Fibroblast of skin of abdomen (primary cell): ENCODE measurements at places on chromosomes 4 and X.

- DNase-seq, result no peak
Measured at GRCh38 chr4:96703265-96703664, 863.4 kb downstream of the PDHA2 start.

DNA sequence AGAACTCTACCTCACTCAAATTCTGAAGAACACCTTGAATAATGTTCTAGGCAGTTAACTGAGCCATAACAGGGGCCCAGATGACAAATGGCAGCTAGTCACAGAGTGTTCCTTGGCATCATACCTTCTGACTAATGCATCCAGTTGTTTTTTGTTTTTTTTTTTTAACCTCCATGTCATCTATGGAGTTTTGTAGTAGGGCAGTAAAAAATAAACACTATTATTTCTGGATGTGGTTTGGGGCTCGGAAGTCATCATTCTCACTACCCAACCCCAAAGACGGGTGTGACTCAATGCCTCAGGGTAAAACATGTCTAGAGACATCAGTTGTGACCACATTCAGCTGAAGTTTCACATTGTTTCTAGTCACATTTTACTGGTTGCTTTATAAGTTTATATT lies 31.2 kb upstream of the MCF2 start:
- DNase-seq, result peak; percentile 15

DNA sequence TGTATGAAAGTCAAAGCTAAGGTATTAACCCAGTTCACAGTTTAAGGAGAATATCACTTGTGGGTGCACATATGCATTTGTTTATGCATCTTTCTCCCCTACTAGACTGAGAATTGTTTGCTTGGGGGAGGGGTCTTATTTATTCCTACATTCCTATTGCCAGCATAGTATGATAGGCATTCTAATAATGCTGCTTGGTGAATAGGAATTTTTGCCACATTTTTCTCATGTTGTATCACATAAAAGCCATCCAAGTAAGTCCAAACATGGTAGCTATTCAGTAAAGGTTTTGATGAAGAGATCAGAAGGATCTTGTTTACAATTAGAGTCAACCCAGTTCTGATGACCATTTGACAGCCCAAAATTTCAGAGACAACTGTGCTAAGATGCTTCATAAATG lies 48.6 kb downstream of the ASB9 start:
- peak; percentile 21 for DNase-seq

DNA sequence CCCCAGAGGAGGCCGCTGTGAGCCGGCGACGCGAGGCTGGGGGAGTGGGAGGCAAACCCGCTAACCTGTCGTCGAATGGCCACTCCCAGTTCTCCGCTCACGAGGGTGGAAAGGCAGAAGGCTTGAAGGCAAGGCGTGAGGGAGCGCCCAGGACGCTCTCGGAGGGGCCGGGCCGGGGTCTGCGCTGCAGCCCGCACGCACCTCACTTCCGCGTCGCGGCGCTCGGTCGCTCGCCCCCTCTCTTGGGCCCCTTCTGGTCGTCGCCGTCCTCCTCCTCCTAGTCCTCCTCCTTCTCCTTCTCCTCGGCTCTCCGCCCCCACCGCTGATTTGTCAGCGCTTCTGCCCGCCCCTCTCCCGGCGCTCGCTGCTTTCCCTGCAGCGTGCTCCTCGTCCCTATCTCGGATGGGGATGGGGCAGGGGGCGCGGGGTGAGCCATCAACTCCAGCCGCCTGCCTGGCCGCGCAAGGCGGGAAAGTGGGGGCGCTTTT lies at the start of gene SNCA:
TSS of gene SNCA (minus strand) at position 265 of the 488 bp plus-strand sequence. CDS start 1,494 bp downstream, outside the sequence.
- peak; percentile 58 for DNase-seq

DNA sequence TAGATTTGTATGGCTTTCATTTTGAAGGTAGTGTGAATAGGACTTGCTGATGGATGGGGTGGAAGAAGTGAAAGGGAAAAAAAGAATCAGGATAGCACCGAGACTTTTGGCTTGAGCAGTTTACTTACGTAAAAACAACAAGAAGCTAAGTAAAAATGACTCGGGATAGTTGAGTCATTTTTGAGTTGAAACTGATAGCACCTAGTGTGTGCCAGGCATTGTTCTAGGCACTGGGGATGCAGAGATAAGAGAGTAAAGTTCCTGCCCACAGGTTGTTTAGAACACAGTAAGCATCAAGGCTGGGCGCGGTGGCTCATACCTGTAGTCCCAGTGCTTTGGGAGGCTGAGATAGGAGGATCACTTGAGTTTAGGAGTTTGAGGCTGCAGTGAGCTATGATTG lies 34.7 kb downstream of the ADD1 start:
- DNase-seq, result no peak

DNA sequence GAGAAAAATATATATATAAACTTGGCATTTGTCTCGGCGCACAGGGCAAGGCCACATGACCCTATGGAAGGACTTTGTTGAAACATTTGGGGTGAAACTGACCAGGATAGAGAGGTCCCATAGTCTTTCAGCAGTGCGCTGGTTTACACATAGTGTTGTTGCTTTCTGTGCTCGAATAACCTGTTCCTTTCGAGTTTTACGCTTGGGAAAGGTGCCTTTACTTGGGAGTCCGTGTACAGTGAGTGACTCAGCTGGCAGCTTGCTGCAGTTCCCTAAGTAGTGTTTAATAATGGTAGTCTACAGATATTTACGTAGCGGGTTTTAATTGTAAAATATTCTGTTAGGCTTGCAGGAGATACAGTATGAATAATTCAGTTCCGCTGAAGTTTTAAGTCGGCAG lies 578 bp downstream of the APOOL start:
- peak; percentile 0 for DNase-seq

- DNase-seq, result peak; percentile 16
Measured at GRCh38 chr4:19557161-19557560, 694.5 kb upstream of the SLIT2 start.

DNA sequence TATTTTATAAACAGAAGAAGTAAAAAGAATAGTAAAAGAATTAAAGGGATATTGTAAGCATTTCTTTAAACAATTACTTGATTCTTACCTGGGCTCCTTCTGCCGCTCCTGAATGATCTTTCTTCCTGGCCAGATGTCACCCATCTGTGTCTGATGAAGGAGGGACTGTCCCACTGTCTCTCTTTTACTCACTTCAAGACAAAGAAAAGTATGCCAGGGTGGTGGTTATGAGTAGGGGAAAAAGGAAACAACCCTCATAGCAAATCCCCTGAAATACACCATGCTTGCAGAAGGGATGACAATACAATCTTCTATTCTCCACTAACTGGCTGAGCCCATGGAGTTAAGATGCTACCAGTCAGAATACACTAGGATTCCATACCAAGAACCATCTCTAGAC lies 31.1 kb downstream of the SYTL4 start:
- DNase-seq, result no peak

- DNase-seq, result no peak
Measured at GRCh38 chrX:104309169-104309568, 54.4 kb upstream of the ESX1 start.

DNA sequence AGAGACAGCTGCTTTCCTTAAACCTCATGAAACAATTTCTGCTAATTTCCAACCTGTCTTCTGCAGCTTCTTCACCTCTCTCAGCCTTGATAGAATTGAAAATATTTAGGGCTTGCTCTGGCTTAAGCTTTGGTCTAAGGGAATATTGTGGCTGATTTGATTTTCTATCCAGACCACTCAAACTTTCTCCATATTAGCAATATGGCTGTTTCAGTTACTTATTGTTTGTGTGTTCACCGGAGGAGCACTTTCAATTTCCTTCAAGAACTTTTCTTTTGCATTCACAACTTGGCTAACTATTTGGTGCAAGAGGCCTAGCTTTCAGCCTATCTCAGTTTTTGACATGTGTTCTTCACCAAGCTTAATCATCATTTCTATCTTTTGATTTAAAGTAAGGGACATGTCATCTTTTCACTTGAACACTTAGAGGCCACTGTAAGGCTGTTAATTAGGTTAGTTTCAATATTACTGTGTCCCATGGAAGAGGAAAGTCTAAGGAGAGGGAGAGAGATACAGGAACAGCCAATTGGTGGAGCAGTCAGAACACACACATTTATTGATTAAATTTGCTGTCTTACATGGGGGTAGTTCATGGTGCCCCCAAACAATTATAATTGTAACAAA lies 213.2 kb downstream of the RASL11B start:
- DNase-seq, result no peak

DNA sequence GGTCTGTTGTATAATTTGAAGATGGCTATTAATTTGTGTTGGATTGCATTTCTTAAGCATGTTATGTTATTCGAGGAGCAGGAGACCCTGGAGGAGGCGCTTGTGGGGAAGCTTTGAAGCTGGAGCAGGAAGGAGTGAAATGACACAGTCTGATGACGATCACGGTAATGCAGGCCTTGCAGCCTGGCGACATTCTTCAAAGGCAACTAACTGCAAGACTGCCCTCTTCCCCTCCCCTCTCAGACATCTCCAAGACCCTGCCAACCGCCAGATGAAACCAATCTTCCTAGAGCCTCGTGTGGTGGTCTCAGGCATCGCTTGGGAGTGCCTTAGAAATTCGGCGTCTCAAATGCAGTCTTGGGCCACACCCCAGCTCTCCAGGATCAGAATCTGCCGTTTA lies 16.1 kb downstream of the CLCN4 start:
- peak; percentile 35 for DNase-seq

- DNase-seq, result peak; percentile 78
Measured at GRCh38 chrX:129523079-129523911, at the start of gene SMARCA1. SMARCA1 (minus strand) TSS chrX:129523490; CDS start chrX:129523370, 120 bp downstream.

GRCh38 chr4:162959046-162959445 lies 207.6 kb downstream of the NAF1 start:
- DNase-seq, result peak; percentile 24

DNA sequence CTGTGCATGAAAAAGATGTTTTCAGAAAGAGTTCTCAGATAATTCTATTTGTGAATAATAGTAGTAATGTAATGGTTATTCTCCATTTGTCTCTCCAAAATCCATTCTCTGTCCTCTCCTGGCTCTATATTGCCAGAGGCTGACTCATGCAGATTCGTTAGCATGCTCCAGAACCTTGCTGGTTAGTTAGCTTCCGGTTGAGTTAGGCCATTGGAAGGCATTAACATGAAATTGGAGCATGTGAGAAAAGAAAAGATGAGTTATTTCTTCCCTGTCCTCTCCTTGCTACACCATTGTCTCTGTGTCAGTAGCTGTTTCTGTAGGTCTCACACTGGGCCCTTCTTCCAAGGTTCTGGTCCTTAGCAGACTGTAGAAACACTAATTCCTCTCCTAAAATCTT lies 23.5 kb upstream of the PRDM8 start:
- DNase-seq, result peak; percentile 69

GRCh38 chr4:153258750-153259149 lies 54.5 kb downstream of the TRIM2 start:
- no peak for DNase-seq

DNA sequence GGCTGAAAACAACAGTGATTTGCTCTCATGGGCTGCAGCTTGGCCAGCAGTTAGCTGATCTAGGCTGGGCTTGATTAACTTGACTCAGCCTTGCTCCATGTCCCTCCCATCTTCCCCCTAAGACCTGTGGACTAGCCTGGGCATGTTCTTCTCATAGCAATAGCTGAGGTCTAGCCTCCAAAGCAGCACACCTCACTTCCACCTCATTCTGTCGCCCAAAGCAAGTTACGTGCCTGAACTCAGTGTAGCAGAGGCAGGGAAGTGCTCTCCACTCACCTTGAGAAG lies 62.2 kb downstream of the EVC start:
- peak; percentile 69 for DNase-seq

DNA sequence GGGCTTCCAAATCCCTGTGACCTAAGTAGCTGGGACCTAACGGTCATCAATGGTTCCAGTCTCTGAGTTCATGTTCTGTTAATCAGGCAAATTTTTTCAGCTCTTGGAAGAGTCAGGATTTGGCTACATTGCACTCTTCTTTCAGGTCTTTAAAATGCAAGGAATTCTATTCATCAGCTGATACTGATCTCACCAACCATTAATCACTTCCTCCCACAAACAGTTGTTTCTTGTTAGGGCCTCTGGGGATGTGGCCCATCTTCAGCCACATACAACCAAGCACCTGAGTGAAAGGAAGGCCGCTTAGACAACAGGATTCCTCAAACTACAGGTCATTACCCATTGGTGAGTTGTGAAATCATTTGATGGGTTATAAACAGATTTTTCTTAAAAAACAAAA lies 71.7 kb downstream of the FANCB start:
- DNase-seq, result peak; percentile 45

- no peak for DNase-seq
Measured at GRCh38 chr4:151771664-151772063, 10.9 kb upstream of the GATB start.

DNA sequence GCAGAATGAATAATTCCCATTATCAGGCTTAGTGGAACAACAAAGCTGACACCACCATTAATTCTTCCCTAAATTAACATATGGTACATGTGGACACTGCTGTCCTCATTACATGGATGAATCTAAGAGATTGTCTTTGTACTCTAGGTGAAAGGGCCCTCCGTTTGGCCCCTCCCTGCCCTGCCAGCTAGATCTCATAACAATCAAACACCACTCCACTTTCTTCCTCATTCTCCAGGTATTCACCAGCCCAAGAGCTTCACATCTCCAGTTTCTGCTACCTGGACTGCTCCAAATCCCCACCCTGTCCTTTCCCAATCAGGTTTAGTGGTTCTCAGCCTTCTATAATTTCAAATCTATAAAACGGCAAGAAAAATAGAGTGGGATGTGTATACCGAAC lies 3.8 kb downstream of the HSD17B11 start:
- DNase-seq, result no peak

DNA sequence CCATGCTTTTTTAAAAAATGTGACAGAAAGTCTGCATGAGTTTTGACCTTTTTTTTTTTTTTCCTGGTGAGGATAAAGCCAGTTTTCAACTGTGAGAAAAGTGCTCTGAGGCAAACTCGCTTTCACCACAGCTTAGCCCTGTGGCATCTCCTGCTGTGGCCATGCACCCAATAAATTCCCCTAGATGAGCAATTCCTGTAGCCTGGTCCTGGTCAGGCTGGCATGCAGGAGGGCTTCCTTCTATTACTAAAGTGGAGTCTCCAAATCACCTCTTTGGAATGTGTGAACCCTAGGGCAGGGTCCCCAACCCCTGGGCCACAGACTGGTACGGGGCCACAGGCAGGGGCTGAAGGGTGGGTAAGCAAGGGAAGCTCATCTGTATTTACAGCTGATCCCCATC lies 265.4 kb downstream of the RAPGEF2 start:
- no peak for DNase-seq

DNA sequence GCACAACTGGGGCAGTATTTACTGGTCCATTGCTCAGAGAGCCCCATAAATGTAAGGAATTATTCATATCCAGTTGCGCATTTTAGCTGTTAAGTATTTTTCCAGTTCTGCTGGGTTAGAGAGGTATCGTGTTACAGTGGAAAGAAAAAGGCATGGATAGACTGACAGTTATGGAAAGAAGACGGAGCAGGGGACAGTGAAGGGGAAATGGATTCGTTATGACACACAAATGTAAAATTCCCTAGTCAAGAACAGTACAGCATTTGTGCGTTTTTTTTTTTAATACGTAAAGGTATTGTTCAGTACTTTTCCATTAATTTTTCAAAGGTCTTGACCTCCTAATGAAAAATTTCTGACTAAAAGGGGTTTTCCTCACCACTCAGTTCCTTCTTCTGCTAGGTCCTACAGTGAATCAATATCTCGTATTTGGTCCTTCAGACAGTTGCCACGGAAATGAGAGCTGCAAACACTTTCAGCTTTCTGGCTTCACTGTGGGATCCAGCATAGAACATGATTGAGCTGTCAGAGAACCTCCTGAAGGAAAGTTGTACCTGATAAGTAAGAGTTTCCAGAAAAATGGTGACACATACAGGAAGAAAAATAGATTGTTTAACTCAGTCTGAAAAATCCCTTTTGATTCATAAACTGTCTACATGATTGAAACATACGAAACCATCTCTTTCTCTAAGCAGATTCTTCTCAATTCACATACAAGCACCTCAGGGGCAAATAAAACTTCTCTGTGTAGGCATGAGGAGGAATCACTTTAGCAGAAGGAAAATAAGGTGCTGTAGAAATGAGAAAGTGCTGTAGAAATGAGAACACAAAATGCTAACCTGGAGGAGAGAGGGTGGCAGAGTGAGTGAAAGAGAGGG lies 21.8 kb upstream of the BBS12 start:
- peak; percentile 28 for DNase-seq
